ENCODE measurements at places on chromosomes 12 and 14. TPM values are rescaled to one million over a fixed set of nuclear protein-coding genes. Genes with fewer than 3 reads are reported as not detected.

CHGA gene
- not detected for total RNA-seq

RNASE1 gene
- 171 TPM for total RNA-seq

RPL10L gene
- total RNA-seq, result not detected

ACOT6 gene
- total RNA-seq, result not detected

PABPN1 gene
- total RNA-seq, result 82.9 TPM

SIX4 gene
- 1.9 TPM for total RNA-seq

FAM216A gene
- total RNA-seq, result 4.7 TPM

NPFF gene
- total RNA-seq, result not detected

All from cardiac septum (tissue), 1 donor.